HepG2 (cell line): ENCODE measurements at places on chromosomes 5 and 9.
A peak's percentile ranks its signal among the peaks of the same experiment; 100 is the strongest.

- DNase-seq, result no peak
- peaks cover 71% of the 10 kb centered on the region for H3K4me1 ChIP-seq
- H3K27me3 ChIP-seq, result no peaks in the 10 kb centered on the region; the same call in 2 of the 3 replicates
- no peak overlapping the region for H3K27ac ChIP-seq
- H3K4me3 ChIP-seq, result peak overlapping the region; percentile 85
- no peaks in the 10 kb centered on the region for H3K36me3 ChIP-seq
Observed at GRCh38 chr9:109317979-109318741, 2.7 kb downstream of the EPB41L4B start.

- H3K27ac ChIP-seq, result no peak overlapping the region
- no peaks in the 10 kb centered on the region for H3K27me3 ChIP-seq
- H3K4me1 ChIP-seq, result no peaks in the 10 kb centered on the region
- peaks cover 24% of the 10 kb centered on the region for H3K36me3 ChIP-seq
- no peak overlapping the region for H3K4me3 ChIP-seq
- DNase-seq, result no peak
Observed at GRCh38 chr9:126454795-126455194, 128.2 kb downstream of the MVB12B start.

GRCh38 chr5:154557548-154557947 lies 79.5 kb upstream of the HAND1 start:
- H3K4me3 ChIP-seq, result no peak overlapping the region
- H3K27me3 ChIP-seq, result no peaks in the 10 kb centered on the region
- H3K4me1 ChIP-seq, result no peaks in the 10 kb centered on the region

- H3K27me3 ChIP-seq, result no peaks in the 10 kb centered on the region
- H3K4me3 ChIP-seq, result no peak overlapping the region
- no peaks in the 10 kb centered on the region for H3K4me1 ChIP-seq
- H3K27ac ChIP-seq, result no peak overlapping the region
- H3K36me3 ChIP-seq, result peaks cover 45% of the 10 kb centered on the region; the same call in 2 of the 3 replicates
Observed at GRCh38 chr5:179870403-179870903, 11.8 kb upstream of the MRNIP start.
